Esophagus squamous epithelium (tissue), 5 donors: ENCODE measurements at places on chromosomes 2 and 18. TPM values are rescaled to one million over a fixed set of nuclear protein-coding genes. Genes with fewer than 3 reads are reported as not detected.

DNA sequence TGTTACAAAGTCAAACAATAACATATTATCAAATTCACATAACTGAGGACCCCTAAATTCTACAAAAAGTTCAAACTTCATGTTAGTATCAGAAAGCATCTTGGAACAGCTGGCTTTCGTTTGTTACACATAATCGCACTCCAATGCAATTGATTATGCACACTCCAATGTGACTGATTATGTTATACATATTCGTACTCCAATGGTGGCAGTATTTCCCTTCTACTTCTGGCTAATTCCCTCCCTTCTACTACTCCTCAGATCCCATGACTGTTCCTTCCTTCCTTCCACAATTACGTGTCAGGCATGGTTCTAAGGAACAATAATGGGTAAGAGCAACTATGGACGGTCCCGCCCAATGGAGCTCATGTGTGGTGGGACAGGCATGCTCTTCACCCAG is 137.1 kb upstream of the CCDC150 start:
- DNase-seq, result no peak

Gene CNNM4
- 5.3 TPM for total RNA-seq

DNA sequence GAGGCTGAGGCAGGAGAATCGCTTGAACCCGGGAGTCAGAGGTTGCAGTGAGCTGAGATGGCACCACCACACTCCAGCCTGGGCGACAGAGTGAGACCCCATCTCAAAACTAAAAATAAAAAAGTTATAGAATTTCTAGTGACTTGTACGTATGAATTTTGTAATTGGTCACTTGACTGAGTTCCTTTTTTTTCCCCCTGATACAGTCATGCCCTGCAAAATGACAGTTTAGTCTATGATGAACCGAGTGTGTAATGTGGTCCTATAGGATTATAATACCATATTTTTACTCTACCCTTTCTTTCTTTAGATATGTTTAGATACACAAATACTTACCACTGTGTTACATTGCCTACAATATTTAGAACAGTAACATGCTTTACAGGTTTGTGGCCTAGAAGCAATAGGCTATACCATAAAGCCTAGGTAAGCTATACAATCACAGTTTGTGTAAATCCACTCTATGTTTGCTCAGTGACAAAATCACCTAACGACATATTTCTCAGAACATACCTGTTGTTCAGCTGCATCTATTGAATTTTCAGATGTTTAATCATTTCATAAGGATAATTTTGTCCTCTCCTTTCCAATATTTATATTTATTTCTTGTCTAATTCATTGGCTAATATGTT is 25.4 kb downstream of the SOCS6 start:
- DNase-seq, result no peak

- DNase-seq, result no peak
Measured at GRCh38 chr2:190182071-190182524, 119.6 kb upstream of the MSTN start.

DNA sequence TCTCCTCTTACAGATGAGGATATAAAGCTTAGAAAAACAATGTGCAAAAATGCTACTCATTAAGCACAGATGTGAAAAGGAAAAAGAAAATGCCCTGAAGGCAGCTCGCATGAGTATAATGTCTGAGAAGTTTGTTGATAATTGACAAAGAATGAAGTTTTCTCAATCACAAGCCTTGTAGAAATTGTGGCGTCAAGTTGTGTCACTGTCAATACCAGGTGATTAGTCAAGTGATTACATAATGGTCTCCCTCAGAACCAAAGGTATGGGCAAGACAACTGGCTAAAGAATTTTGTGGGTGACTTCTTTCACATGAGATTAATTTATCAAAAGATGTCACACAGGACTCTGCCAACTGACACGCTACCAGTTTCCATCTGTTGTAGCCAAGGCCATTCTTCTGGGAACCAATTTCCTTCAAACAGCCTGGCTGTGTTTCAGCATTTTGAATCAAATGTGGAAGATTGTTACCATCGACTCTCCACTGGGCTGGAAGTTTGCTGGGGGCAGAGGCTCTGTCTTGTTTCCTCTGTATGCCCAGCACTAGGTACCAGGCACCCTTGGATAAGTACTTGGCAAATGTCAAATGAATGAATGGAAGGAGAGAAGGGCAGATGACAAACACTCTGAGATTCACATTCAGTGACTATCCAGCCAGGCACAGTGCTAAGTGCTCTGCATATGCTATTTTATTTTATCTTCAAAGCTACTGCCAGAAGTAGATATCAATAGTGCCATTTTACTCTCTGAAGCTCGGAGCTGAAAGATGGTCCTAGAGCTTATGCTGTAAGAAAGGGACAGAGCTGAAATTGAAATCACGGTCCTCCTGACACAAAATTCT is 5.9 kb upstream of the FN1 start:
- DNase-seq, result no peak

GRCh38 chr2:96584017-96584416 is 47.5 kb downstream of the ARID5A start:
- no peak for DNase-seq

DNA sequence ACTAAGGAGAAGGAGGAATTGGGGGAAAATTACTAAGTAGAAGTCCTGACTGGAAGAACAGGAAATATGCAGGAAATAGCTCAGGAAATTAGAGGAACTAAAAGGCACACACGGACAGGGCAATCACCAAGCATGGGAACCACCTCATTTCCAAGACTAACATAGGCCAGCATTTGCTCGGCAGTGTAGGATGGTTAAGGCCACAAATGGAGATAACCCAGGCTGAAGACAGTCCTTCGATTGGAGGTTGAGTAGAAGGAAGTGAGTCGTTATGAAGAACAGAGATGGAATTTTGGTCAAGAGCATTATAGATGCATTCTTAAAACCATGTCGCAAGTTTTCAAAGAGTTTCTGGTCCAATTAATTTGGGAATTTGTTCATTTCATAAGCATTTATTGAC is 401.4 kb downstream of the ALK start:
- DNase-seq, result no peak

Gene AMMECR1L
- total RNA-seq, result 7.1 TPM

DNA sequence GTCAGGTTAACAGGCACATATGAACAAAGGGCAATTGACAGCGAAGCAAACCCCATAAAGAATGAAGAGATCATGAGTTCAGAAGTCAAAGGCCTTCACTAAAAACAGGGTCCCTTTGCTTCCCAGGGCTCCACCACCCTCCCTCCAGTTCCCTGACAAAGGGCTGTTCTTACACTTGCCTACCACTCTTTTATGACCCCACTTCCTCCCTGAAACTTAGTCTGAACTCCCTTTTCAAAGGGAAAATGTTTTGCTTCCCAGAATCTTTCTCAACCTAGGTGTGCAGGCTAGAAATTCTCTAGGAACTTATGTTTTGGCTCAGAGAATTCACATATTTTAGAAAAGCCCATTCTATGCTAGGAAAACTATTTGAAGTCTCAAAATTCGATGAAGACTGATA is 86.0 kb upstream of the ITGA4 start:
- DNase-seq, result no peak

Gene PIEZO2
- 7.4 TPM for total RNA-seq

- no peak for DNase-seq
Measured at GRCh38 chr2:3238951-3239841, 138.4 kb downstream of the EIPR1 start.

Gene UGT1A6
- total RNA-seq, result 30.8 TPM
